Transverse colon (tissue), 4 donors: ENCODE measurements at places on chromosomes 16 and 17. TPM values are rescaled to one million over a fixed set of nuclear protein-coding genes. Genes with fewer than 3 reads are reported as not detected.

Gene PRR35
- total RNA-seq, result not detected

Gene CSH1
- total RNA-seq, result not detected

Gene SLC38A8
- total RNA-seq, result not detected

Gene LITAFD
- total RNA-seq, result not detected

DNA sequence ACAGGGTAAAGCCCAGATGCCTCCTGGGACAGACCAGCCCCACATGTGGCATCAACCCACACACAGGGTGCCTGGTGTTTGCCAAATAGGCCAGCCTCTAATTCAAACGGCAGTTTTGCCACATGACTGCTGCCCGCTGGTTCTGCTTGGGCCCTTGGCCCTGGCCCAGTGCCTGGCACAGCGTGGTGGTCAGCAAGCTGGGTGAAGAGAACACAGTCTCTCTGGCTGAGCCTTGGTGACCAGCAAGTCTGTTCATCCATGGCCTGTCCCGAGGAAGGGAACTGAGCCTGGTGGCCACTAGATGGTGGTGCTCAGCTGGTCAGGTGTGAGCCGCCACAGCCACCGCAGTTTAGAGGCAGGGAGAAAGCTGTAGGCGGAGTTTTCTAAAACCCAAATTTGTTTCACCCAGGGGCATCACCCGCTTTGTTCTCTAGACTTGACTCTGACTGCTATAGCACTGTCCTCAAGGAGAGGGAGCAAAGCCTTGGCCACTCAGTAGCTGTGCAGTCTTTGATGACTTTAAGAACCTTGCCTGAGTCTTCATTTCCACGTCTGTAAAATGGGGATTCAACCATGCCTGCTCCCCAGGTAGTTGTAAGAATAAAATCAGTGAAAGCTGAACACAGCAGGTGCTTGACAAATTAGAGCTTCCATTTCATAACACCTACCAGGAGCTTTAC lies 4.7 kb upstream of the GFAP start:
- DNase-seq, result peak; percentile 79

DNA sequence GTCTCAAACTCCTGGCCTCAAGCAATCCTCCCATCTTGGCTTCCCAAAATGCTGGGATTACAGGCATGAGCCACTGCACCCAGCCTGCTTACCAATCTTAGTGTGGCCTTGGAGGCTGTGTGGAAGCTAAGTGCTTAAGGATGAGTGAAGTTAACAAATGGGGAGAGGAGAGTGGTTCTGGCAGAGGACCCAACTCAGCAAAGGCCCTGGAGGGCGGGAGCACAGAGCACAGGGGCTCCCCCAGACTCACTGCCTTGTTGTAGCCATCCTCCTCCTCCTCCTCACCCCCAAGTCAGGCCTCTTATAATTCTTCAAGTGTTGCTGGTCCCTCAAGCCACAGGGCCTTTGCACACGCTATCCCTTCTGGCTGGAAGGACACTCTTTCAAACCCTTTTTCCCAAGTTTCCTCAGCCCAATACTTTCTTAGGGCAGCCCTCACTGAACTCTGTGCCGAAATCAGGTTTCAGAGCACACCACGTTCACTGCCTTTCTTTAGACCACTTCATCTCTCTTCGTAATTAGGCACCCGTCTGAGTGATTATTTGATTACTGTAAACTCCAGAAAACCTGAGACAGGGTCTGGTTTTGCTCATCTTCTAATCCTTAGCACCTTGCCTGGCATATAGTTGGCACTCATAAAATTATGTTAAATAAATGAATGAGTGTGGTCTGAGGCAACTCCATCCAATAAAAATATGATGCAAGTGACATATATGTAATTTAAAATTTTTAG lies 23.4 kb downstream of the NGFR start:
- DNase-seq, result no peak

GRCh38 chr17:4710693-4711634 lies 532 bp downstream of the ARRB2 start:
- DNase-seq, result peak; percentile 39

GRCh38 chr16:2969545-2970521 lies 685 bp downstream of the PAQR4 start:
- DNase-seq, result peak; percentile 68

DNA sequence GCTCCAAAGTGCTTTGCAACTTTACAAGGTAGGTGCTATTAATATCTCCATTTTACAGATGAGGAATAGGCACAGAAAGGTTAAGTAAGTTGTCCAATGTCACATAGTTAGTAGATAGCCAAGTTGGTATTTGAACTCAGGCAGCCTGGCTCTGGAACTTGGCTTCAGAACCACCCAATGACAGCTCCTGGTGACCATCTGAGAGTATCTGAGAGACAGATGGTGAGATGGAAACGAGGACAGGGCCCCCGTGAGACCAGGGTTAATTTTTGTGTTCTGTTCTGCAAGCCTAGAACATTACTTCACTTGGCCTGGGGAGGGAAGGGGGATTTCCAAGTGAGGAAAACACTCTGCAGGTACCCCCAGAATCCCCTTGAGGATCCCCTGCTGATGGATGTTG lies 9.8 kb upstream of the TMEM132E start:
- no peak for DNase-seq

GRCh38 chr16:79721270-79721669 lies 120.7 kb upstream of the MAF start:
- DNase-seq, result peak; percentile 45

DNA sequence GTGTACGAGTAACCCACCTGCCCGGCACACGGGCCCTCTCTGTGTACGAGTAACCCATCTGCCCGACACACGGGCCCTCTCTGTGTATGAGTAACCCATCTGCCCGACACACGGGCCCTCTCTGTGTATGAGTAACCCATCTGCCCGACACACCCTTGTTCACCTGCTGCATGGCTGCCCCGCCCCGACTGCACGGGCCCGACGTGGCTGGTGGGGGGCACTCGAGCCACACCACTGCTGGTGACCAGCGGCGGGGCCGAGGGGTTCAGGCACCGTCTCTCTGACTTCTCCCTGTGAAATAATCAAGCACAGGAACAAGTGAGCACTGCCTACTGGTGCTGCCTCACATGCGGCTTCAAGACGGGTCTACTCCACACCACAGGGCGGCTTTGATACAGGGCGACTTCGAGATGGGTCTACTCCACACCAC lies 22.1 kb downstream of the MAP1LC3B start:
- DNase-seq, result no peak

GRCh38 chr16:10097271-10097670 lies 85.0 kb downstream of the GRIN2A start:
- no peak for DNase-seq
